ENCODE measurements at places on chromosomes 4 and X.

GRCh38 chr4:118348886-118349285, 3.9 kb downstream of the PRSS12 start:
- no peak for DNase-seq
- no peaks in the 10 kb centered on the region for H3K36me3 ChIP-seq
- peaks cover 19% of the 10 kb centered on the region for H3K4me1 ChIP-seq
- H3K4me3 ChIP-seq = no peak overlapping the region
- peaks cover 8% of the 10 kb centered on the region for H3K27me3 ChIP-seq

DNA sequence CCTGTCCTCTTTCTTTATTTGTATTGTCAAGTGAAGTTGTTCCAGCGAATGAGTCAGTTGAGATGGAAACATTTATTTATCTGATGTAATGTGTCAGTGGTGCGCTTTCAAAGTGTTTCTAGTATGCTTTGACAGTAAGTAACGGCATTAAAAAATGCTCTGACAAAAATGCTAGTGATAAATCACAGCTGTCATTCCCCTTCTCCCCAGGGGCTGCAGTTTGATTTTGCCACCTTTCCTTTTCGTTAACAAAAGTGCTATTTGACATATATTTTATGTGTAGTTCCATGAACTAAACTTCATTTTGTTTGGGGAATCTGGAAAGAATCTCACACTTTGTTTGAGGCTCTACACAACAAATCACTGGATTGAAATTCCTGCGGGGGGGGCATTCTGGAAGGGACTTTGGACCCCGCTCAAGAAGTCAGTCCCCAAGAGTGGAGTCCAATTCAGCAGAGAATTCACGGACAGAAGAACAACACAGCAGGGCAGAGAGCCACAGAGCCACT, 7.6 kb upstream of the TBC1D19 start:
- no peak for DNase-seq
- H3K4me1 ChIP-seq = no peaks in the 10 kb centered on the region
- H3K4me3 ChIP-seq = no peak overlapping the region
- H3K27ac ChIP-seq = no peak overlapping the region
- H3K36me3 ChIP-seq = no peaks in the 10 kb centered on the region

DNA sequence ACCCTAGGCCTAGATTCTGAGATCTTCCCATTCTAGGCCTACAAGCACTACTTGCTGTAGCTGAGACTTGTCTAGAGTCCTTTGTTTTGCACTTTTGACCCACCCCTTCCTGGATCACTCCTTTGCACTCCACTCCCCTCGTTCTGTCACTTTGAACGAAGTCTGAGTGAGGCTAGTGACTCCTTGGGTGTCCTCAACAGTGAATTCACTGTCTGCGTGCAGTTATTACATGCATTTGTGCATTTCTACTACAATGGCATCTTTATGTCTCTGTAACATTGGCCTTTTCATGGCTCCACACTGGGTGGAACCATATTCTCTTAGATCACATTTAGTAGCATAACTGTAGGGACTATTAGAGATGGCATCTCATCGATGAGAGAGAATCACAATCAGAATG, 50.5 kb downstream of the OCRL start:
- no peaks in the 10 kb centered on the region for H3K27me3 ChIP-seq
- H3K27ac ChIP-seq = no peak overlapping the region
- DNase-seq = no peak
- H3K36me3 ChIP-seq = peaks cover 14% of the 10 kb centered on the region

DNA sequence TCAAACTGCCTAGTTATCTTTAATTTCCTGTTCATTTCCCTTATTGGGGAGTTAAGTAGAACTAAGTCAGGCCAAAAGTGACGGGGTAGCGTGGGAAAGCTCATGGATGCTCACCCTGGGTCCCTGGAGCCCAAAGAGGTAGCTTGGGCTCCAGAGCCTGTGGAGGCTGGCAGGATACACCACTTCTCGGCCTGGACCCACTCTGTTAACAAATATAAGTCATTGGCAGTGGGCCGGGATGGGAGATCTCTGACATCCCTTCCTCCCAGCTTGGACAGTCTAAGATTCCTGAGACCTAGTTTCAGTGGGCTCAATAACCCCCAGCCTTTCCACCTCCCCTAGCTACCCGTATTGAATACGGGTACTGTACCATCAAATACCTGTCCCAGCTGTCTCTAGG, 106.1 kb downstream of the EFNB1 start:
- peaks cover 5% of the 10 kb centered on the region for H3K4me1 ChIP-seq
- no peaks in the 10 kb centered on the region for H3K36me3 ChIP-seq
- no peaks in the 10 kb centered on the region for H3K27me3 ChIP-seq

- no peaks in the 10 kb centered on the region for H3K36me3 ChIP-seq
- H3K4me1 ChIP-seq = no peaks in the 10 kb centered on the region
- DNase-seq = no peak
- H3K27me3 ChIP-seq = no peaks in the 10 kb centered on the region
Observed at GRCh38 chrX:55030271-55031205, at the start of gene ALAS2. ALAS2 (minus strand) TSS chrX:55030977; CDS start chrX:55026000, 4,977 bp downstream.
